ENCODE measurements at places on chromosomes 11 and 22.

DNA sequence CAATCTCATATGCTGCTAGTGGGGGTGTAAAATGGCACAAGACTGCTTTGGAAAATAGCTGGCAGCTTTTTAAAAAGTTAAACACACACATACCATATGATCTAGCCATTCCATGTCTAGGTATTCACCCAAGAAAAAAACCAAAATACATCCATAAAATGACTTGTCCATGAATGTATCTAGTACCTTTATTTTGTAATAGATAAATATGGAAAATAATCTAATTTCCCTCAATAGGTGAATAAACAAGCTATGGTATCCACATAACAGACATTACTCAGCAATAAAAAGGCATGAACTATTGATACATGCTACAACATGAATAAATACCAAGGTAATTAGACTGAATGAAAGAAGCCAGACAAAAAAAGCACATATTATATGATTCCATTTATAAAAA, 22.9 kb downstream of the RNF141 start:
- DNase-seq = no peak

DNA sequence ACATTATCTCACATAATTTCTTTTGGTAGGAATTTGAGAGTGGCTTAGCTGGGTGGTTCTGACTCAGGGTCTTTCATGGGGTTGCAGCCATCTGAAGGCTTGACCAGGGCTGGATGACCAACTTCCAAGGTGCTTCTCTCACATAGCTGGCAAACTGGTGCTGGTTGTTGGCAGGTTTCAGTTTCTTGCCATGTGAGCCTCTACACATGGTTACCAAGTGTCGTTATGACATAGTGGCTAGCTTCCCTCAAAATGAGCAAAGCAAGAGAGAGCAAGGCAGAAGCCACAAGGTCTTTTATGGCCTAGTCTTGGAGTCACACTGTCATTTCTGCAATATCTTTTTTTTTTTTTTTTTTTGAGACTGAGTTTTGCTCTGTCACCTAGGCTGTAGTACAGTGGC, 4.2 kb upstream of the TFIP11 start:
- DNase-seq = no peak

DNA sequence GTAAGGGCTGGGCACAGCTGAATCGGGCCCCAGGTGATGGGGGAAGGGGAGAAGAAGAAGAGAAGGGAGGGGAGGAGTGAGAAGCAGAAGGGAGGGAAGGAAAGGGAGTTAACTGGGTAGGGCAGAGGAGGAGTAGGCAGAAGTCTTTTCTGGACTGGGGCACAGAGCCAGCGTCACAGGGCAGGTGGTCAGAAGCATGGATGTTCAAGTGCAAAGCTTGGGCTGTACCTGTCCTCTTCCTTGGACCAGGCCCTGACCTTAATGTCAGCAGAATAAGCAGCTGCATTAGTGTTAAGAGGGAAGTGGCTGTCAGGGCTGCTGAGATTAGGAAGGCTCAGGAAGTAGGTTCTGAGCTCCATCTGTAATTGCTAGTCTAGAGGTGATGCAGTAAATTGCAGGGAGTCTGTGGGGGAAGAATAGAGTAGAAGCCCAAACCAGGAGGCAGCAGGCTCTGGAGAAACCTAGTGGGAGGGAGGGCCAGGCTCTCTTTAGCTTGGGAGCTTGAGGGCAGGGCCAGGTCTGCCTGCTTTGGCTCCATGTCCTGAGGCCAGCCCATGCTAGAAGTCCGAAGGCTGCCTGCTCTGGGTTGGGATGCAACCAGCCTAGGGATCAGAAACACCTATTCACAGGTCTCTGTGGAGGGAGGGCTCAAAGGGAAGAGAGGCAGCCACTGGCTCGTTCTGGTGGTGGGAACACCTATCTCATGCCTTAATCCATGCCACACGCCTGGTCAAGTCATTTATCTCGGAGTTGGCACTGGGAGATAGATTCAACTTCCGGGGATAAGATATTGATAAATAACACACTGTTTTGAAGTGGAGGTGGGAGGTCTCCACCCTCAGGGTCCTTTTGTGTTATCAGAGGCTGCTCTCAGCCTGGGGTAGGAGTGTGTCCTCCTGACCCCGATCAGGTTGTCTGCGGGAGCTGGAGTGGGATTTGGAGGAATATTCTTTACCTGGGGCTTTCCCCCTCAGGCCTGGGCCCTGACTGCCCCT, 1.7 kb upstream of the UCP3 start:
- DNase-seq = no peak

GRCh38 chr22:41308544-41308947, 7.2 kb downstream of the ZC3H7B start:
- no peak for DNase-seq

DNA sequence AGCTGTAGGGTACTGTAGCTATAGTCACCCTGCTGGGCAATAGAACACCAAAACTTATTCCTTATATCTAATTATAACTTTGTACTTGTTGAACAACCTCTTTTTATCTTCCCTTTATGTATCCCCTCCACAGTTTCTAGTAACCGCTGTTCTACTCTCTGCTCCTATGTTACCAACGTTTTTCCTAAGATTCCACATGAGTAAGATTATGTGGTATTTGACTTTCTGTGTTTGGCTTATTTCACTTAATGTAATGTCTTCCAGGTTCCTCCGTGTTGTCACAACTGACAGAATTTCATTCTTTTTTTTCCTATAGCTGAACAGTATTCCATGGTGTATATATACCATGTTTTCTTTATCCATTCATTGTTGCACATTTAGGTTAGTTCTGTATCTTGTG, 258.4 kb downstream of the DYNC2H1 start:
- DNase-seq = no peak

DNA sequence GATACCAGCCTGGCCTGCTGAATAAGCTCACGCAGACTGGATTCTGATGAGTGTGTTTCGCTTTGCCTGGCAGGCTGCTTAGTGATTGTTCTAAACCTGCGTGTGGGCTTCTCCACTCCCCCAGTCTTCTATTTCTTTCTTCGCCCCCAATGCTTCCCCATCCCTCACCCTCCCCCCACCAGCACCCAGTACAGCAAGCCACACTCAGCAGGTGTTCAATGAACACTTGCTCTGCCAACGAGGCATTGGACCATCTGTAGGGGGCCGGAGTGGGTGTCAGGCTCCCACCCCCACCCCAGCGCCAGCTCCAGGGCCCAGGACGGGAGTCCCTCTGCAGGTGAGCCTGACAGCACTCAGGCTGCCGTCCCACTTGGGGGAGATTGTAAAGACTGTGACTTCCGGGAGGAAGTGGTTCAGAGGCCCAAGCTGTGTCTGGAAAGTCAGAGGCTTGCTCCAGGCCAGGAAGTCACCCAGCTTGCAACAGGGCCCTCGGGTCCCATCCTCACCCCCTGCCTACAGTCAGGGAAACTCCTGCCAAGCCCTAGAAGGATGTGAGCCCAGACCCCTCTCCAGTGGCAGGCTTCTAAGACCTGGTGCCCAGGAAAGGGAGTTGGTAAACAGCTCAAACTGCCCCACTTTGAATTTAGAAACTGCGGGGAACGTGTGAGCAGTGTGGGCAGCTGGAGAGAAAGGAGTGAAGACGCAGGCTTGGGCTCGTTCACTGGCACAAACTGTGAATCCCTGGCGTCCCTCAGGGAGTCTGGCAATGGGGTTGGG, 66.3 kb upstream of the PRDM11 start:
- no peak for DNase-seq

- DNase-seq = no peak
Measured at GRCh38 chr11:71251761-71252268, 562 bp downstream of the SHANK2 start.

DNA sequence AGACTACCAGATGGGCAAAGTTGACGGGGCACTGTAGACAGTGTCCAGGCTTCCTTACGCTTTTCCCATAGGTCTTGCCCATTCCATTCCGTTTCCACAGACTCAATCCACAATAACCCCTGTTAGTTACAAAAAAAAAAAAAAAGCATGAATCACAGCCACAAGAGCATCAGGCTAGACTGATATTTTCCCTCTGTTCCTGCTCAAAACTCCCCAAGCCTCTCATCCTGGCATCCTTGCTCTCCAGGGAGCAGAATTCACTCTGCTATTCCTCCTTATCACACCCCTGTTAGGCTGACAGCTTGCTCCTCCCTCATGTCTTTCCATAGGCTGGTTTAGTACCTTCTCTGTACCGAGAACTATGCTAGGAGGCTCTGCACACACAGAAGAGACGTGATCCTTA, 42.2 kb downstream of the TMEM123 start:
- no peak for DNase-seq

GRCh38 chr11:33946930-33947329, 55.1 kb upstream of the LMO2 start:
- DNase-seq = no peak

GRCh38 chr11:1819074-1819473, 15.7 kb upstream of the SYT8 start:
- DNase-seq = no peak

DNA sequence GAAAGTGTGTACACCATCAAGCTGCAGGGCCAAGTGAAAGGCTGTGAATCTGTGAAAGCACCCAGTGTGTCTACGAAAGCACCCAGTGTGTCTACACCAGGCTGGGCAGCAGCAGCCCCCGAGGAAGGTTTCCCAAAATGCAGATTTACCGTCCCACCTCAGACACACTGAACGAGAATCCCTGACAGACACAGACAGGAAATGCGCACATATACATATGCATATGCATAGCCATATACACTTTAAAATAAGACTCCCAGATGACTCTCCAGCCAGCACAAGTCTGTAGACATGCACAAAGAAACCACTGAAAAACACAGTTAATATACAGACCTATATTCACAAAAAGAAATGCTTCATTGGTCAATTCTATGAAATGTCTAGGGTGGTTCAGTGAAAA, 155.5 kb upstream of the OPCML start:
- DNase-seq = no peak

DNA sequence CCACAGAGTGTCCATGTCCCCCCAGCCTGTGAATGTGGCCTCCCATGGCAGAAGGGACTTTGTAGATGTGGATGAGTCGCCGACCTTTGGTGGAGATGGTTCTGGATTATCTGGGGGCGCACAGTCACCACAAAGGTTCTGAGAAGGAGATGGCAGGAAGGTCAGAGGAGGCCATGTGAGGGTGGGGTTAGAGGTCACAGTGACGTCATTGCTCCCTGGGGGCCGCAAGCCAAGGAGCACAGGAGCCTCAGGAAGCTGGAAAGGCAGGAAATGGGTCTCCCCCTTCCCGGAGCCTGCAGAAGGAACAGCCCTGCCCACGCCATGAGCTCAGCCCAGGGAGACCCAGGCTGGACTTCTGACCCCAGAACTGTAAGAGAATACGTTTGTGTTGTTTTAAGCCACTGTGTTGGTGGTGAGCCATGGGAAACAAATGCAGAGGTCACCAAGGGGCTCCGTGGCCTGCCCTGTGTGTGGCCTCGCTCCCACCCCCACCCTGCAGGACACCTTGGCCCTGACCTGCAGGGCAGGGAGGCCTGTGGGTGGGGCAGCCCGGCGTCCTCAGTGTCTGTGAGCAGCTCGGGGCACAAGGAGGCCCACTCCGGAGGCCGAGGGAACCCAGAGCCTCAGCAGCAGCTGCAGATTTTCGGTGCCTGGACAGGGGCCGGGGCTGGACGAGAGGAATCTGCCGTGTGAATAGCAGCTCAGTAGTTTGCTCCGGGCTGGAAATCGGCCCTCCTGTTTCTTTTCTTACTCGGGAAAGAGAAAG, 32.1 kb downstream of the GRAMD4 start:
- DNase-seq = peak; percentile 9

DNA sequence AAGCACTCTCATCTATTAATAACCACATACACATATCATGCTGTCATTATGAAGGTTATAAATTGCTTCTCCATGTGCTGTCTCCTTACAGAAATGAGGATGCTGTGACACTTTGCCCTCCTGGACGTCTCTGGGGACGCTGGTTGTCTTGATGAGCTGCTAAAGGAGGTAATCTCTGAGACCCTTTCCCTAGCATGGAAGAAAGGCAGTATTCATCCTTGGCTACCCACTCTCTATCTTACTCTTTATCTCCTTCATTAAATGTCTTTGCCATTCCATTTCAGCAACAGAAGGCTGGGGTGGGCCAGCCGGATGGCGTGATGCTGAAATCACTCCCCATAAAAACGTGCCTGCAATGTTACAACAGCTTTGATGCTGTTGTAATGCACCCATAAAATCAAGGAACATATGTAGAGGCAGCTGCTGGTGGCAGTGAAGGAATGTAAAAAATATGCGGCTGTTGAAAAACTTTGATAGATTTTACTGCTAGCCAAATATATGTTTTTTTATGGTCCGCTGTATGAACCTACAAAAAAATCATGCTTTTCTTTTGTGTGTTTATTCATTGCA, 715.1 kb upstream of the API5 start:
- DNase-seq = no peak

- DNase-seq = peak; percentile 56
Measured at GRCh38 chr11:106156290-106156937, 79.0 kb downstream of the AASDHPPT start.

- peak; percentile 9 for DNase-seq
Measured at GRCh38 chr11:72568861-72569260, 105.4 kb downstream of the PDE2A start.

GRCh38 chr11:61174273-61174672, 13.0 kb upstream of the VPS37C start:
- DNase-seq = no peak

- DNase-seq = no peak
Measured at GRCh38 chr11:46345881-46346484, 1.3 kb upstream of the DGKZ start.
